ENCODE measurements at places on chromosomes 4 and X.
A peak's percentile ranks its signal among the peaks of the same experiment; 100 is the strongest.

DNA sequence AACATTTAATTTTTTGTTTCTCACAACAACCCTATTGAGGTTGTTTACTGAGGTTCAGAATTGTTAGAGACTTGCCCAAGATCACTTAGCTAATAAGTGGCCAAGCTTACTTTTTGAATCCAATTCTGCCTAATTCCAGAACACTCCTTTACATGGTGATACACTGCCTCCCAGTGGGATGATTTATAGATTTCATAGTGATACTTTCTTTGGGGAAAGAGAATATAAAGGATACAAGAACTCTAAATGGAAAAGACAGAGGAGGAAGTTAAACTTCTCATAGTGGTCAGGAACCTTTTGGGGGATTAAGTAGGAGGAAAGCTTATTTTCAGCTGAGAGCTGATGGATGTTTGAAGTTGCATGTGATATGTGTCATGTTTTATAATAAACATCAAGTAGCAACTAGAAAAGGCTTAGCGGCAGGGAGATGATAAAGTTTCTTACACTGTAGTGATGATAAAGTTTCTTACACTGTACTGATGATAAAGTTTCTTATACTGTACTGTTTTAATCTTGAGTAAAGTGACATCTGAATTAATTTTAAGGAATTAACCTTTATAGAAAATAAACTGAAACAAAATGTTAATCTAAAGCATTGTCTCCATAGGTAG is 15.3 kb downstream of the STAG2 start:
- DNase-seq, result peak; percentile 6

DNA sequence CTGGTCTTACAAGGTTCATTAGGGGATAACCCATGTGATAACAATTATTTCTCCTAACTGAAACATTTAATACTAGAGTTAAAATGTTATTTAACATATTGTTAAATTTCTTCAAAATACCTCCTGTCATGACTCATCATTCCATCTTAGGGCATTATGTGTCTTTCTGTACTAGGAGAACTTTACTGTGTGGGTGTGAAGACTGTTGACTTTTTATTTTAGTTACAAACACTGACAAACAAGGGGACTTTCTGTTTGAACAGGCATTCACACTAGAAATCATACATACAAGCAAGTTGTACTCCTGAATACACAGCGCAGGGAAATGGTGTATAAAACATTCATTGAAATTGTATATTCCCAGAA is 175.9 kb downstream of the FBXW7 start:
- DNase-seq, result peak; percentile 17

- no peak for DNase-seq
Measured at GRCh38 chr4:150997141-150997540, 17.9 kb downstream of the LRBA start.

DNA sequence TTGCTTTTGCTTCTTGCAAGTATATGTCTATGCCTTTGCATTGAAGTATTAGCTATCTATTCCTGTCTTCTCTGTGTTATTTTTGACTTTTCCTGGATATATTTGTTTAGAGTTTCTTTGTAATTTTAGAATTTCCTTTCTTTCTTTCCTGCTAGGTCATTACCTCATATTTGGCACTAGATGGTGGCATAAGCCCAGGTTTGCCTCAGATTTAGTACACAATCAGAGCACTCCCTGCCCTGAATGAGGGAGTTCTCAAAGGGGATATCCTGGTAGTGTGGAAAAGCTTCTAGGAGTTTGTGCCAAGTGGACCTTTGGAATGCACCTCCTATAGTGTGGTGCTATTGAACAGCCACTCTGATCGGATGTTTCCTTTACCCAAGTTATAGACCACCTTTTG is 181.6 kb downstream of the UGT8 start:
- DNase-seq, result no peak

DNA sequence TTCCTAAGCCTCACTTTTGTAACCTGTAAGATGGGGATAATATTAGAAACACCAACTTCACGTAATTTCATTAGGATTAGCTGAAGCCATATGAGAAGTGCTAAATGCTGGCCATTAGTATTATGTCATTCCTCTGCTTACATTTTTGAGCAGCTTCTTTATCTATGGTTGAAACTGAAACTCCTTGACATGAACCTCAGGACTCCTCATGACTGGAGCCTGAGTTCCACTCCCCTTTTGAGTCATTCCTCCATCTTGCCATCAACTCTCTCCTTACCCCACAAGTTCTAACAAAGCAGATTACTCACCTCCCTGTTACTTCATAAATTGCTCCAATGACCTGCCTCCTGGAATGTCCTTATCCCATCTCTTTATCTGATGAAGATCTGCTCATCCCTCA is 123.2 kb upstream of the KCNIP4 start:
- DNase-seq, result peak; percentile 58

- no peak for DNase-seq
Measured at GRCh38 chr4:110411574-110412011, 64.4 kb upstream of the ENPEP start.

DNA sequence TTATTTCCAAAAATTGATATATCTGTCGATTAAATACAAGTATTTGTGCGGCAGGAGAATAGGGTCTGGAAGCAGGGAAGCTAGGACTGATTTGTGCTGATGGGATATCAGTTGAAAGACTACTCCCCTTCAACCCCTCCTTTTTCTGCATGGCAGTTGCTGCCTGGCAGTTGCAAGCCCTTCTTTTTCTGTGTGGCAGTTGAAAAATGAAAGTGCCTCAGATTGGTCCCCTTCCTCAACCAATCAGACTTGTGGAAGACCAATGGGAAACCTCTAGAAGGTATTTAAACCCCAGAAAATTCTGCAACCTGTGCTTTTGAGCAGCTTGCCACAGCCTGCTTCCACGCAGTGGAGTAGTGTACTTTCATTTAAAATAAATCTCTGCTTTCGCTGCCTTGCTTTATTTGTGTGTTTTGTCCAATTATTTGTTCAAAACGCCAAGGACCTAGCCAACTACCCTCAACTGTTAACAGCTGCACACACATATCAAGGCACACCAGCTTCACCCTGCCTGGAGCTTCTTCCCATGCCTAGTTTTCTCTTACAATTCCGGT is 1.5 kb upstream of the TMA16 start:
- DNase-seq, result peak; percentile 22

DNA sequence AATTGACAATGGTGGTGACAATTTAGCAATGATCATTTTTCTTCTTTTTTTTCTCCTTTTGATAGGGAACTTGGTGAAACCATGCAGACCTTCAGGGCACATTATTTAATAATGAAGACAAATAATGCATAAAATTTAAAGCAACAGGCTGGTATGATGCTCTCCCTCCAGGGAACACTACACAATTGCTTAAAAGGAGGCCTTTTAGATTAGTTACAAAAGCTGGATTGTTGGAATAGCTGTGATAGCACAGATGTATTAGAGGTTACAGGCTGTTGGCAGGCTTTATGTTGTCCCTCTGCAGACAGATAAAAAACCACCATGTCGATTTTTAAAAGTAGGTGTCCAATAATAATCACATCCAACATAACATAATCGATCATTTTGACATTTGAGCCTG is 307.0 kb downstream of the ADGRL3 start:
- DNase-seq, result no peak

GRCh38 chr4:161287678-161288352 is 876.0 kb downstream of the FSTL5 start:
- DNase-seq, result no peak

GRCh38 chr4:158496030-158496741 is 25.5 kb upstream of the RXFP1 start:
- peak; percentile 31 for DNase-seq

DNA sequence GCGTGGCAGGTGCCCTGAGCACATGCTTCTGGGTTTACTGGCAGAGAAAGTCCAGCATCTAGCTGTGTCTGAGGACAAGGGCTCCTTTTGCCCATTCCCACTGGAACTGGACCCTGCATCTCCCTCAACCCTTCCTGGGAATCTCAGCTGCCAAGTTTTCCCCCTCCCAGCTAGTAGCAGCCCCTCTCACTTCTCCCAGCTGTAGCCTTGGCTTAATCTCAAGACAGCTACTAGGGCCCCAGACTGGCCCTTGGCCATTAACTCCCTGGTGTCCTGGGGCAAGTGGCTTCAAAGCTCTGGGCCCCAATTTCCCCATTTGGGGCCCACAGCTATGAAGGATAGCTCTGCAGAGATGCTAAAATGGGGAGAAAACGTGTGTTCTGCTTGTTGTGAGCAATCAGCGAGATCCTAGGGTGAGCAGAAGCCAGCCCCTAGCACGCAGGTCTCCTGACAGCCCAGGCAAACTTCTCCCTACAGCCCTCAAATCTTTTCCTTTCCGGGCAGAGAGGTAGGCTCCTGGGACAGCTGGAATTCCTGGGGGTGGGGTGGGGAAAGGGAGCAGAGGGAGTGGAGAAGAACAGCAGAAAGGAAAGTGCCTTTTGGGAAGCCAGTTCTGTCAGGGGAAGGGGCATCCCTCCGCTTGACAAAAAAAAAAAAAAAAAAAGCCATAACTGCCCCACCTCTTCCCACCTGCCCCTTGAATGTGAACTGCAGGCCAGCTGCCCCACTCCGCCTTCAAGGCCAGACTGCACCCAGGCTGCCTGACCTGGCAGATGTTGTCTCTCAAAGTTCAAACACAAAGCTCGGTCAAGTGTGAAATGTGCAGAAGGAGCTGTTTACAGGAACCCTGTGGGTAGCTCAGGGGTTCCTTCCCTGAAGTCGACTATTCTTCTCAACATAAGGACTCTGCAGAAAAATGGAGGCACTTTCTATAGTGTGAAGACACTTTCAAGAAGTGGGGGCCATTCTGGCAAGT is 16.6 kb downstream of the FGD1 start:
- DNase-seq, result no peak

- no peak for DNase-seq
Measured at GRCh38 chr4:147788791-147789190, 56.9 kb downstream of the ARHGAP10 start.
